Cardiac fibroblast (primary cell): ENCODE measurements at places on chromosomes 5 and 9.

GRCh38 chr5:54885636-54886035 is 99.8 kb downstream of the ESM1 start:
- DNase-seq = no peak

DNA sequence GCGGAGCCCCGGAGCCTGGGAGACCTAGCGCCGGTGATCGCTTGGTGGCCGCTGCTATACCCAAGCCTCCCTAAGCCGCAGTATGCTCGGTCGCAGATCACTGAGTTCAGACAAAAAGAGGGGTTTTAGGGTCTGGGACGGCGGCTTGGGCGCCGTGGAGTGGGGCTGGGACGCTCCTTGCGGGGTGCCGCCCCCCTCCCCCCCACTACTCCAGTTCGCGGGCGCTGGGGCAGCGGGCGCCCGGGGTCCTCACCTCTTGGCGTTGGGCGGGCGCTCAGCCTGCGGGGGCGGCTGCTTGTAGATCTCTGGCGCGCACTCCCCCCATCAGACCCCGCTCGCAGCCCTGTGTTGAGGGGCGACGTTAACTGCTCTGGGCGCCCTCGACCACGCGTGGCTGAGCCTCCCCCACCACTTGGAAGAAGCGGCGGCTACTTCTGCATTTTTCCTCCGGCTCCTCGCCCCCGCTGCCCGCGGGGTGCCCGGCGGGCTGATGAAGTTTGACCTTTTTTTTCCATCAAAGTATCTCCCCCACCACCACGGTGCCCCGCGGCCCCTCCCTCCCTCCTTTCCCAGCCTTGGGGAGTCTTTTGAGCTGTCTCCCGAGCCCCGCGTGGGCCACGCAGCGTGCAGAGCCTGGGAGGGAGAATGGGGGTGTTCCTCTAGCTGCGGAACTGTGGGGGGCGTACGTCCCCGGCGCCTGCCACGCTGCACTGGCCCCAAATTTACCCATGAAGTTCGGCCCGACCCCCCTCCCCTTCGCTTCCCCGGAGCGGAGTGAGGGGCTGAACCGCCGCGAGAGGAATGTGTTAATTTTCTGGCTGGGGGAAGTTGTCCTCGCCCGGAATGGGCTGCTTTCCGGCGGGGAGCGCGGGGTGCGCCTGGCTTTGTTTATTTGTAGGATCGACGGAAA is 1.2 kb downstream of the CXXC5 start:
- peak; percentile 38 for DNase-seq

- no peak for DNase-seq
These were observed 99.8 kb downstream of the ARRDC3 start for GRCh38 chr5:91283326-91283725.

- no peak for DNase-seq
These were observed 70.0 kb downstream of the GRIN3A start for GRCh38 chr9:101668421-101668820.

GRCh38 chr5:16593013-16593412 is 23.8 kb downstream of the RETREG1 start:
- DNase-seq = peak; percentile 11

DNA sequence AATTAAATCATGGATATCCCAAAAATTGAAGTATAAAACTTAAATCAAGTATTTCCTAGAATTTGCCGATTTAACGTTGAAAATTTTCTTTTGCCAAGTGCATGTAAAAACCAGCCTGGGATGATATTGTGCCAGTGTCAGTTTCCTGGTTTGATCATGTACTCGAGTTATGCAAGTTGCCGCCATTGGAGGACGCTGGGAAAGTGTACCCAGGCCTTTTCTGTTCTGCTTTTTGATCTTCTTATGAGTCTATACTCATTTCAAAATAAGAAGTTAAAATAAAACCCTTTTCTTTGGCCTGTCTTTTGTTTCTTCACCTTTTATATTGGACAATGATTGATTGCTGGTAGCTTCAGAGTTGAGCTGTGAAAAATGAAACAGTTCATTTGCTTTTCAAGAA is 93.1 kb upstream of the NFIL3 start:
- no peak for DNase-seq

GRCh38 chr5:137648361-137648760 is 87.5 kb downstream of the KLHL3 start:
- DNase-seq = no peak

GRCh38 chr5:41532485-41532884 is 22.1 kb upstream of the PLCXD3 start:
- DNase-seq = no peak

DNA sequence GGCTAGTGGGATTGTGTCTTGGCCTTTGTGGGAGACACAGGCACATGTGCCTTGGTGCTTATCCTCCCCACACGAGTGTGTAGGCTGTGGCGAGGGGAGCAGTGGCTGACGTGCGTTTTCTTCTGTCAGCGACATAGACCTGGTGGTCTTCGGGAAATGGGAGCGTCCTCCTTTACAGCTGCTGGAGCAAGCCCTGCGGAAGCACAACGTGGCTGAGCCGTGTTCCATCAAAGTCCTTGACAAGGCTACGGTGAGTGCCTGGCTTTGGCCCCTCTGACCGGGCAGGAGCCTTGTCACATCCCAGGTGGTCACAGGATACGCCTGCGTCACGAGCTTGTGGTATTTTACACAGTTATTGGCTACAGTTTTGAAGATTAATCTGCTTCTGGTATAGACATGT is 26.4 kb downstream of the TENT4A start:
- no peak for DNase-seq
